ENCODE measurements at places on chromosomes 1 and 21. TPM values are rescaled to one million over a fixed set of nuclear protein-coding genes. Genes with fewer than 3 reads are reported as not detected.

Gene CD1D
- total RNA-seq: 0.06 TPM

Gene PCNT
- 8.5 TPM for total RNA-seq

Gene PRRC2C
- total RNA-seq: 12.2 TPM

Gene PDPN
- not detected for total RNA-seq

DNA sequence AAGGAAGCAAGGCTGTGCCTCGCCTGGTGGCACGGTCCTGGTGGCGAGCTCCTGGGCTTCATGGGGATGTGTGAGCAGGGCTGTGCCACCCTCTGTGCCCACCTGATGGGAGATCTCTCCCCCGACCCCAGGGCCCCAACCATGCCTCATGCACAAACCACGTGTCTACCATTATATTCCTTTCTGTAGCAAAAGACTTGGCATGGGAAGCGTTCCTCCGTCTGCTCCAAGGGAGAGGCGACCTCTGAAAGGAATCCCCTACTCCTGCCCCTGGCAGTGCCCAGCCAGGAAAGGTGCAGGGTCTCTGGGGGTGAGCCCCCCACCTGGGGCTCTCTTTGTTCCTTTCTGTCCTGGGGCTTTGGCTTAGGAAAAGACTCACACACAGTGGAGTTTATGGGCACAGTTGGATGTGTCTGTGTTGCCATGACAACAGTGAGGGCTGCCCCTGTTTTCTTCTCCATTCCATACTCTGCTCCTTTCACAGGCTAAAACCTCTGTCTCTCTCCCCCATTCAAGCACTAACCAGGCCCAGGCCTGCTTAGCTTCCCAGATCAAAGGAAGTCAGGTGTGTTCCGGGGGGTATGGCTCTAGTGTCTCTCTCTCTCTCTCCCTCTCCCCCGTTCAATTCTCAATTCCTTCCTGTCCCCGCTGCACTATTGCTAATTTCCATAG, 21.4 kb upstream of the LRRN2 start:
- DNase-seq: no peak

- DNase-seq: no peak
Measured at GRCh38 chr1:53890522-53890941, 935 bp upstream of the YIPF1 start.

DNA sequence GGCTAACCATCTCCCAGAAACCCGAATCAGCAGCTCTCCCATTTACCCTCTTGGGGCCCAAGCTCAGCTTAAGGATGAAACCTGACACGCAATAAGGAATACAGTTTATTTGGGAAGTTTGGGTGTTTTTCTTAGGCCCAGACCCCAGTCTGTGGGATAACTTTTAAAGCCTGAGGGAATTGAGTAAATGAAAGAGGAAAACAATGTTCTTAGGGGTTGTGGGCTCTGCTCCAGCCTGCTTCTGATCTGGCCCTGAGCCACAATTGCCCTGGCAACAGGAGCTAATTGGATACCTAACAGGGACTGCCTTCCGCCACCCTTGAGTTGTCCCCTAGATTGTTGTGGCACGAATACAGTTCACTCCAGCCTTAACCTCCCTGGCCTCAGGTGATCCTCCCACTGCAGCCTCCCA, 20.1 kb downstream of the DYRK3 start:
- no peak for DNase-seq

- DNase-seq: no peak
Measured at GRCh38 chr1:33098371-33098770, 17.4 kb downstream of the AZIN2 start.

GRCh38 chr21:41564871-41565274, 56.9 kb upstream of the TMPRSS2 start:
- DNase-seq: no peak

- DNase-seq: no peak
Measured at GRCh38 chr1:180975551-180975950, 47.1 kb downstream of the STX6 start.

DNA sequence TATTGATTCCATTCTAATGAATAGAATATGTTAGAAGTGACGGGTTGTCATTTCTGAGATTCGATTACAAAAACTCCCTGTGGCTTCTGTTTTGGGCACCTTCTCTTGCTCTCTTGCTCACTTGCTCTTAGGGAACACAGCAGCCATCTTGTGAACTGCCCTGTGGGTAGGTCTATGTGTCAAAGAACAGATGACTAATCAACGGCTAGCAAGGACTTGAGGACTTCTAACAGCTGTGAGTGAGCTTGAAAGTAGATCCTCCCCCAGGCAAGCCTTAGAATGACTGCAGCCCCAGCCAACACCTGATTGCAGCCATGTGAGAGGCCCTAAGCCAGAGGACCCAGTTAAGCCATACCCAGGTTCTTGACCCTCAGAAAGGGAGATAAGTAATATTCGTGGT, 49.3 kb downstream of the AZIN2 start:
- no peak for DNase-seq
